ENCODE measurements at places on chromosomes 12 and 14.
A peak's percentile ranks its signal among the peaks of the same experiment; 100 is the strongest.

GRCh38 chr12:3244219-3244750 lies 167.1 kb downstream of the TSPAN9 start:
- no peak for DNase-seq

- DNase-seq = peak; percentile 3
Observed at GRCh38 chr14:70186900-70187451, 1.8 kb downstream of the SLC8A3 start.

- DNase-seq = no peak
Observed at GRCh38 chr12:5081016-5081415, 37.3 kb downstream of the KCNA5 start.

DNA sequence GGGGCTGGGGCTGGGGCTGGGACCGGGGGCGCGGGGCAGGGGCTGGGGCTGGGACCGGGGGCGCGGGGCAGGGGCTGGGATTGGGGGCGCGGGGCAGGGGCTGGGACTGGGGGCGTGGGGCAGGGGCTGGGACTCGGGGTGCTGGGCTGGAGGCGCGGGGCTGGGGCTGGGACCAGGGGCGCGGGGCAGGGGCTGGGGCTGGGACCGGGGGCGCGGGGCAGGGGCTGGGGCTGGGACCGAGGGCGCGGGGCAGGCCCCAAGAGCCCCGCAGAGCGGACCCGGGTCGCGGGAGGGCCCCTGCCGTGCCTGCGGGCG lies 452 bp downstream of the P2RX2 start:
- no peak for DNase-seq

DNA sequence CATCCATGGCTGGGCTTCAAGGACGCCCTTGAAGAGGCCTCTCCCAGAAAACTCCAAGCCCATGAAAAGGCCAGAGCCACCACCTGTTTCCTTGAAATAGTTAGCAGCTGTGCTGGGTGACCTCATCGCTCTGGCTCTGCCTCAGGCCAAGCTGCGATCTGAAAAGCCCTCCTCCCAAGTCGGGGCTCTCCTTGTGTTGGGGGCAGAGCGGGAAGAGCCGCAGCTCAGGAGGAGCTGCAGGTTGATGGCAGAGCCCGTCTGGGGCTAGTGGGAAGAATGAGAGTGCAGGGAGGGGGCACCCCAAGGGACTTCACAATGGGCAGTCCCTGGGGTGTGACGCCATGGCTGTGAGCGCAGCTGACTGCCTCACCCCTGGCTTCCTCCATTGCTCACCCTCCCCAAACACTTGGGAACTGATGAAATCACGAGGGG lies 50.0 kb upstream of the STON2 start:
- DNase-seq = no peak

- no peak for DNase-seq
Observed at GRCh38 chr14:100861188-100861936, 35.4 kb downstream of the MEG3 start.
